ENCODE measurements at places on chromosomes 3 and 15. TPM values are rescaled to one million over a fixed set of nuclear protein-coding genes. Genes with fewer than 3 reads are reported as not detected.

CCR1 gene
- total RNA-seq, result 0.47 TPM

GUCA1C gene
- total RNA-seq, result not detected

MST1R gene
- total RNA-seq, result 1.7 TPM

DNA sequence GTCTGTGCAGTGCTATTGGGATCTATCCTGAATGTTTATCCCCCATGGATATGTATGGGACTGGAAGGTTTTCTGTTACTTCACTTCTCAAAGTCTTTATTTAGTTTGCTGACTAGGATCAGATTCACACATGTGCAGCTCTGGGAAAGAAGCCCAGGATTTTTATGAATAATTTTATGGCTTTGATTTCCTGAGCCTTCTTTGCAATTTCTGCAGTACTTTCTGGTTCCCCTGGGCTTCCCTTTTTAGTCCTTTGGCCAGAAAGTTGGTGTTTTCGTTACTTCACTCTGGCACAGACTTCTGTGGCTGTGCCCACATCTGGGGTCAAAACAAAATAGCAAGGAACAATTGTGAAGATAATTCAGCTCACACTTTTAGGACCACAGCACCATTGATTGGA, 721.0 kb downstream of the OTOL1 start:
- no peak overlapping the region for H3K27ac ChIP-seq
- DNase-seq, result no peak
